ENCODE measurements at places on chromosomes 4 and X.
A peak's percentile ranks its signal among the peaks of the same experiment; 100 is the strongest.

GRCh38 chr4:185194924-185195888 is 8.6 kb downstream of the CFAP97 start:
- no peak for DNase-seq

GRCh38 chr4:105112274-105112673 is 34.4 kb upstream of the TET2 start:
- no peak for DNase-seq

GRCh38 chr4:94463771-94464170 is 12.0 kb downstream of the PDLIM5 start:
- DNase-seq, result no peak

GRCh38 chr4:123449780-123450179 is 53.2 kb downstream of the SPRY1 start:
- DNase-seq, result peak; percentile 9

- no peak for DNase-seq
These were observed 29.4 kb downstream of the SNCA start for GRCh38 chr4:89807441-89808140.

Measured in AML-193 (cell line).